ENCODE measurements at places on chromosomes 6 and 20.

GRCh38 chr6:37824170-37824569 is 4.6 kb downstream of the ZFAND3 start:
- no peak for DNase-seq

DNA sequence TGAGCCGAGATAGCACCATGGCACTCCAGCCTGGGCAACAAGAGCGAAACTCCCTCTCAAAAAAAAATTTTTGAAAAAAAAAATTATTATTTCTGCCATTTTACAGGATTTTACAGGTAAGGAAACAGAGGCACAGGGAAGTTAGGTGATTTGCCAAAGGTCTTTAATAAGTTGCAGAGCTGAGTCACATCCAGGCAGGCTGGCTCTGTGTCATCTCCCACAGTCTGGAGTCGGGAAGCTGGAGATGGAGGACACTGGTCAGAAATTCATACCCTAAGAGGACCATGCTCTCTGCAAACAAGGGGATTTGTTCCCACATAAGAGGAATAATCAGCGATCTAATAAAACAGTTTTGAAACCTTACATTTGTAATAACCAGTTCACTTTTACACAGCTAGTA is 24.1 kb downstream of the HECA start:
- DNase-seq: no peak

DNA sequence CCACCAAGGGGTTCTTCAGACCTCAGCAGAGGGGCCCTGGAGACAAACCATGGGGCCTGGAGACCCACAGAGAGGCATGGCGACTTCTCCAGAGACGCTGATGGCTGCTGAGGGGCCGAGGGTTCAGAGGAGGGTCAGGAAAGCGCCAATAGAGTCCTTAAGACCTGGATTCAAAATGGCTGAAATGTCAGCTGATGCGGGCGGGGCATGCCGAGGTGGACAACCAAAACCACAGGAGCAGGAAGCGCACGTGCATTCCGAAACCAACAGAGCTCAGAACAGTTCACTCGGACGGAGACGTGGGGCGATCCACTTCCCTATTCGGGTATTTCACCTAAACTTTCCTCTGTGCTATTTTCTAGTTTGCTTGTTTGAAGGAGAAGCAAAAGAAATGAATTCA is 99.9 kb upstream of the RIN2 start:
- DNase-seq: no peak

DNA sequence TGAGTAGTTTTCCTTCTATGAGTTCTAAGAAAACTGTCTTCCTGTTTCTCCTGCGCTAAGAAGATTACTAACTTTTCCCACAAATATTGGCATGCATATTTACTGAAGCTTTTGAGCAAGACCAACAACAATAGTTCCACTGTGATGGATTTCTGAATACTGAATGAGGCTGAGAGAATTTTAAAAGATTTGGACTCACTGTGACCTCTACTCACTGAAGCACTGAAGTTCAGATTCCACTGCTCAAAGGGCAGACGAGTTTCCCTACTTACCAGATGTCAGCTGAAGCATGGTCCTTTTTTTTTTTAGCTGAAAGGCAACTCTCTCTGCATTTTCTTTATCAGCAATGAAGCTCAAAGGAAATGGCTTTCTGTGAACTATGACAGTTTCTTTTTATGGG is 718.5 kb downstream of the RFPL4B start:
- DNase-seq: no peak

GRCh38 chr6:24458941-24459340 is 30.4 kb downstream of the GPLD1 start:
- DNase-seq: no peak

DNA sequence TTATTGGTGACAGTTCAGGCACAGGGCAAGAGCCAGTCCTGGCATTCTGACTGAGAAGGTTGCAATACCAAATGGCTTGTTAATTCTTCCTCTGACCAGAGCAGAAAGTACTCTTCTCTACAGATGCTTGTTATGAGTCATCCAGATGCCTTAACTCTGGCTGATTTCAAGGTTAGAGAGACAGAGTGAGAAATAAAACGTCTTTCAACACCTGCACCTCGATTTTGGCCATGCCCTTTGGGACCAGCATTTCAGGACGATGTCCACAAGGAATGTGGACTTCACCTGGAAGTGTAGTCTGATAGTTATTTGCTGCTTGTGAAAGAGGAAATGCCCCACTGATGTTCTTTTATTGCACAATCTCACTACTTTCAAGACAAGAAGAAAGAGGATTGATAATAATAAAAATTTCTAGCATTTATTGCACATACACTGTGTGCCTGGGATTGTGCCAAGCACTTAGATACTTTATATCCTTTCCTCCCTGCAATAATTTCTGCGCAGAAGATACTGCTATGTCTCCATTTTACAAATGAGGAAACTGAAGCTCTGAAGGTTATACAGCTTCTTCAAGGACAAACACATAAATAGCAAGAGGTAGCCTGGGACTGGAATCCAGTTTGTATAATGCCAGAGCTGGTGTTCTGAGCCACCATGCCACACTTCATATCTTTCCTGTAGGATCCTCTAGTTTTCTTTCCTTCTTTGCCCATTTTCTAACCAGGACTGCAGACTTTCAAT is 33.5 kb upstream of the MCM3 start:
- DNase-seq: no peak

- no peak for DNase-seq
These were observed 281.4 kb upstream of the RGS17 start for GRCh38 chr6:153412519-153412918.

- no peak for DNase-seq
These were observed 113.8 kb downstream of the SYCP2 start for GRCh38 chr20:59819496-59820203.

DNA sequence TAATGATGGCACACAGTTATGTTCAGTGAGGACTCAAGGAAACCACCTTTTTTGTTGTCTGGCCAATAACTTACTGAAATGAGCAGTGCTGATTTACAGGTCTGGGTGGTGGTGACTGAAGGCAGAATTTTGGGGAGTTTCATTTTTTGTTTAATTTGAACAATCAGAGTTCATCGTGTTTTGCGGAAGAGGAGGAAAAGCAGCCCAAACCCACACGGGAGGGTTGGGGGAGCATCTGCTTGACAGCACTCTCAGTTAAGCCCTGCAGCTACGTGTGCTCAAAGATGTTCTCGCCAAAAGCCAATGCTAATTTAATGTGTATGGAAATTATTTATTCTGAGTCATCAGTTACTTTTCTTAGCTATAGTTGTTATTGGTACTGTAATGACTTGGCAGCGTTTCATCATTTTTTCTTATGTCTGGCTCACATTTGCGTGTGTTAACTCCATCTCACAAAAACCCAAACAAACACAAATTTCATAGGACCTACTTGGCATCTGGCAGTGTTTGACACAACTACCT is 89.2 kb downstream of the UST start:
- peak; percentile 91 for DNase-seq

DNA sequence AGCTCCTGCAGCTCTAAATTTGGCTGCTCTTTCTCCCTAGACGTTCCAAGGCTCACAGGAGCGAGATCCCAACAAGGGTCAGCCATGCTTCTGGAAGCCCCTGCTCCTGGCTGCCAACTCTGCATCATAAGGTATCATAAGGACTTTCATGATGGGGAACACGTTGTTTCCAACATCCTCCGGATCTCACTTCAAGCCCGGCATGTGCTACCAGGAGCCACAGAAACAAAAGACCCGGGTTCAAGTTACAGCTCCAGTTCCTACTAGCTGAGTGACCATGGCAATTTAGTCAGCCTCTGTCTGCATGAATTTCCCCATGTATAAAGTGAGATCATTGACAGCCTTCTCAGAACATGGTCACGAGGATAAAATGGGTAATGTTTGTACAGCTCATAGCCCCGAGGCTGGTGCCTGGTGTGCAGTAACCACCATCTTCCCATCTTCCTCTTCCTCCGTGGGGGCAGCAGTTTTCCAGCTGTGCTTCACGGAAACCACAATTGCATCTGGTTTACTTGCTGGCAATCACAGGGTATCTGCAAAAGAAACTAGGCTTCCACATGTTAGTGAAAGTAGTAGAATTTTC is 209.0 kb upstream of the ECI2 start:
- DNase-seq: no peak

DNA sequence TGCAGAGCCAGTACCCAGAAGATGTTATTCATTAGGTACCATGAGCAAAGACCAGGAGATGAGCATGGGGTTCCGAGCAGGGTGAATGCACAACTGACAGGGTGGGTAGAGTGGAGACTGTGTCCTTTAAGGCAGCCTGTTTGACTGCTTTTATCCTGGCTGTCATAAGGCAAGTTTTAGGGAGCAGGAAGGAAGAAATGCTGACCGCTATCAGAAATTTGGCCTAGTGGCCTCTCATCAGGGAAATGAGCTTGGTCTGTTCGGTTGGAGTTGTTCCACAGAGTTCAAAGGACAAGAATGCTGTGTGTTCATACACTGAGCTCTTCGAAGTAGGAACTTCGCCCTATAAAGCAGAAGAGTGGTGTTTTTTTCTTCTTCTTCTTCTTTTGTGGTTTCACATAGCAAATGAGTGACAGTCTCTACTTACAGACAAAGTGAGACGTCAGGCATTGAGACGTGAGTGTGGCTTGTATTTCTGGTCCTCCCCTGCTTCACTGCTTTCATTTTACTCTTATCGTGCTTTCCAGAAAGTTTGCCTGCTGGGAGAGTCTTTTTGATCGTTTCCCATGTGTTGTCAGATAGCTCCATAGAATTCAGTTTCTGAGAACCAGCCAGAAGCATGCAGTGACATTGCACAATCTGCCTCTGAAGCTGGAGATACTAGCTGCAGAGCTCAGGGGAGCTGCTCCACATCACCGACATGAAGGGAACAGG is at the start of gene CASS4:
Gene CASS4 (plus strand): TSS at position 502 of the 714 bp plus-strand sequence. CDS start 199 bp downstream, at position 701.
- peak; percentile 40 for DNase-seq

GRCh38 chr6:3311826-3312225 is 53.1 kb downstream of the PSMG4 start:
- no peak for DNase-seq

DNA sequence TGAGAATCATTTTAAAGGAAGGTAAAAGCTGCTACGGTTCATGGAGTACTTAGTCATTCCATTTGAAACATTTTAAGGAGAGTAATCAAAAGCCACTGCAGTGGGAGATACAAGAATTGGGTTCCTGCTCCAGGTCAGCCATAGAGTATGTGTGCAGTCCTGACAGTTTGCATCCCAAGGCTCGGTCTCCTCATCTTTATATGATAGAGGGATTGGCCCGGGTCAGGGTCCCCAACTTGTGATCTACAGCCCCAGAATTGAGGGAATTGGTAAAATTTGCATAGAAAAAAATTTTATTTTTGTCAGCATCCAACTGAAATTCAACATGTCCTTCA is 147.4 kb upstream of the PRND start:
- no peak for DNase-seq

DNA sequence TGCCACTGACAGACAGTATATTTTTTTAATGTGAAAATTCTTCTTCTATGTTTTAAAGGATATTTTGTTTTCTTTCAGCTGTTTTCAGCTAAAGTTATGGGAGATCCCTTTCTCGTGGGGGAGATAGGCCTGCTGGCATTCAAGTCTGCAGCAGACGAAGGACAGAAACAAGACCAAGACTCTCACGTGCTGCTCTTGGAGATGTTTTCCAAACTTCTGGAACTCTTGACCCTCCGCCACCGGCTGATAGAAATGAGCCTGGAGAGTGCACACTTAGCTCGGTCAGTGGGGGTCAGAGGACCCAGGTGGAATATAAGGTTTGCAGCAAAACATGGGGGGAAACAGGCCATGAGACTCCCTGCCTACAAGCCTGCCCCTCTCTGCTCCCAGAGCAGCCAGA is 120.5 kb downstream of the CD164 start:
- DNase-seq: no peak

DNA sequence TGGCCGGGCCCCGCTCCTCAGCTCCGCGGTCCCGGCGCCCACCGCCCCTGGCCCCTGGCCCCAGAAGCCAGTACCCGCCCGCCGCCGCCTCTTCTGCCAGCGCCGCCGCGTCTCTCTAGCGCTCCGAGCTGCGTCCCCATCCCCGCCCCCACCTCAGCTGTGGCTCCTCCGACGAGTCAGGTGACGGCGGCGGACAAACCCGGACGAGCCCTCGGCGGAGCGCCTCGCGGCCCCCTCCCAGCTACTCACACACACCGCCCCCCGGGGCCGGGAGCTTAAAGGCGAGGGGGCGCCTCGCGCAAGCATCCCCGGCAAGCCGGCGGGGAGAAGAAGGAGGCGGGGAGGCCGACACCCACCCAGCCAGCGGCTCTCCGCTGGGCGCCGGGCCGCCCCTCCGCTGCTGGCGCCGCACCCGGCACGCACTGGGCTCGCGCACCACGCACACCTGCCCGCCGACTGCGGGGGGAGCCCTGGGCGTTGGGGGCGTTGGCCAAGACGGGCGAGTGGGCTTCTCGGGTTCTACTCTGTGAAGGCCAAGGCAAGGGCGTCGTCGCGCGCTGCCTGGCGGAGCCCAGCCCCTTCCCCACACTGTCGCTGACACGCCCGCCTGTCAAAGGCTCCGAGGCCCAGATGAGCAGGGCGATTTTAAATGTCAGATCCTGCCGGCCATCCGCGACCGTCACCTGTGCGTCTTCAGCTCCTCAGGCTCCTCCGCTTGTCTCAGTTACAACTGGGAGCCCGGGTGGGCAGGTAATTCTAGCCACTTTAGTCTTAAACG is at the start of gene SNAP91:
Gene SNAP91 (minus strand): TSS at position 132 of the 778 bp plus-strand sequence. CDS start 1,174 bp downstream, outside the sequence.
- DNase-seq: no peak

- no peak for DNase-seq
These were observed 62.6 kb downstream of the RPS12 start for GRCh38 chr6:132877003-132877402.

GRCh38 chr20:48738399-48739304 is 89.1 kb downstream of the PREX1 start:
- DNase-seq: no peak

DNA sequence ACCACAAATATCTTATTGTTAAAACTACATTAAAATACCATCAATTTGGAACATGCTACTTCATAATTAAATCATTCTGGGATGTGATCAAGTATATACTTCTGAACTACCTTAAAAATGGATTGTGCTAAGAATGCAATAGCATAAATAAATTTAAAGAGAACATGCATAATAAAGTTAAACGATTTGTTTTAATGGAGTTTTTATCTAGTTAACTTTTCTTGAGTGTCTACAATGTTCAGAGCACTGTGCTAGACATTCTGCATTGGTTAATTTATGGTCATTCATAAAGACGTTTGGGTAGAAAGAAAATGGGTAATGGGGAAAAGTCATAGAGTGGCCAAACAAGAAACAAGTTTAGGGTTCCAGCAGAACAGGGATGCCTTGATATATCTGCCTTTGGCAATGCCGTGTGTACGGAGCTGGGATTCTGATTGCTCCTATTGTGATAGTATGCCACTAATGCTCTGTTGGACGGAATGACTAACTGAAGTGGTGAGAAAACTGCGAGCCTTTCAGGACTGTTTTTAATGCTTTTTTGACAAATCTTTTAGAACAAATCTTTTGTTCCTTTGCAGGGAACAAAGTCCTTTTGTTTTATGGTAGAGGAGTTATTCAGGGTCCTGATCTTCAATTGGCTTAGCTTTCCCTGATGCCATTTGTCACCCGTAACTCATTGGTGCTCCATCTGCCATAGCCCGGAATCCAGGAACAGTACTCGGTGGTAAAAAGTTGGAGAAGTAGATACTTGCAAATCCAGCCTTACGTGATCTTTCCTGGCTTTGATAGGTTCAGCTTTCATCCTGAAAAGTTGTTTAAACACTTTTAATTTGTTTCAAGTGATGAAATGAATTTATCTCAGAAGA is 162.6 kb downstream of the BCKDHB start:
- DNase-seq: no peak

GRCh38 chr6:148760568-148761526 is 14.0 kb downstream of the UST start:
- peak; percentile 91 for DNase-seq

- no peak for DNase-seq
These were observed 172.8 kb downstream of the TRIM27 start for GRCh38 chr6:28750926-28751458.

All from fibroblast of skin of left quadriceps (primary cell).